BJ (cell line): ENCODE measurements at places on chromosomes 1 and 21.
A peak's percentile ranks its signal among the peaks of the same experiment; 100 is the strongest.

- no peak for DNase-seq
These were observed 87.9 kb downstream of the CDC14A start for GRCh38 chr1:100440075-100440809.

GRCh38 chr1:151972542-151973248 lies 21.0 kb downstream of the S100A10 start:
- DNase-seq: peak; percentile 83

- no peak for DNase-seq
These were observed 20.5 kb downstream of the ELAVL4 start for GRCh38 chr1:50129201-50129600.

DNA sequence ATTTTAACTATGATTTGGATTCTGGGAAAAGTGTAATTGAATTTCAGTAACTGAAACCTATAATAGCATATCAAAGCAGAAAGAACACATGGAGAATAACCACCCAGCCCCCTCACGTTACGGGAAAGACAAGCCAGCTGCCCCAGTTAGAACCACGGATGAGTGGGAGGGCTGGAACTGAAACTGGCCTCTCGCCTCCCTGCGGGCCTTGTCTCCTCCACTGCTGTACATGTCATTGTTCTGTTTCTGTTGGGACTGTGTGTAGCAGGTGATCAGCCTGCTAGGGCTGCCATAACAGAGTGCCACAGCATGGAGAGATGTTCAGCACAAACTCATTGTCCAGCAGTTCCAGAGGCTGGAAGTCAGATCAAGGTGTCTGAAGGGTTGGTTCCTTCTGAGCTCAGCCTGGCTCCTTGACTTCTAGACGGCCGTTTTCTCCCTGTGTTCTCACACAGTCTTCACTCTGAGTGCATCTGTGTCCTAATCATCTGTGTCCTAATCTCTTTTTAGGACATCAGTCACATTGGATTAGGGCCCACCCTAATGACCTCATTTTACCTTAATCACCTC lies 52.4 kb downstream of the MAP3K21 start:
- no peak for DNase-seq

DNA sequence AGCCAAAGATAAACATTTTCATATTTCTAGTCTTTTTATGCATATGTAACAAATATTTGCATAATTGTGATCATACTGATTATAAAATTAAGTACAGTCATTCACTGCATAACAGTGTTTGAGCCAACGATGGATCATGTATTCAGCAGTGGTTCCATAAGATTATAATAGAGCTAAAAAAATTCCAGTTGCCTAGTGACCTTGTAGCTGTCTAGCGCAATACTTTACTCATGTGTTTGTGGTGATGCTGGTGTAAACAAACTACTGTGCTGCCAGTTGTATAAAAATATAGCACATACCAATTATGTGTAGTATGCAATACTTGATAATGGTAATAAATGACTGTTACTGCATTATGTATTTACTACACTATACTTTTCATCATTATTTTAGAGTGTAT lies 2.1 kb upstream of the S100A10 start:
- DNase-seq: no peak

GRCh38 chr1:184340984-184341383 lies 45.8 kb upstream of the C1orf21 start:
- no peak for DNase-seq
